ENCODE measurements at places on chromosomes 13 and 19. TPM values are rescaled to one million over a fixed set of nuclear protein-coding genes. Genes with fewer than 3 reads are reported as not detected.

The ATP12A gene
- total RNA-seq: 31.4 TPM

The HCN2 gene
- total RNA-seq: 0.98 TPM

The S1PR2 gene
- 4.9 TPM for total RNA-seq

The ADGRE3 gene
- total RNA-seq: not detected

The YJEFN3 gene
- total RNA-seq: 0.28 TPM

The TLE6 gene
- total RNA-seq: 0.93 TPM

The PABPC3 gene
- 0.07 TPM for total RNA-seq

The DENND1C gene
- 0.05 TPM for total RNA-seq

The ZNF491 gene
- 0.35 TPM for total RNA-seq

The CKAP2 gene
- 27.3 TPM for total RNA-seq

The IGSF23 gene
- not detected for total RNA-seq
